ENCODE measurements at places on chromosomes 11 and 22. TPM values are rescaled to one million over a fixed set of nuclear protein-coding genes. Genes with fewer than 3 reads are reported as not detected.
A peak's percentile ranks its signal among the peaks of the same experiment; 100 is the strongest.

DNA sequence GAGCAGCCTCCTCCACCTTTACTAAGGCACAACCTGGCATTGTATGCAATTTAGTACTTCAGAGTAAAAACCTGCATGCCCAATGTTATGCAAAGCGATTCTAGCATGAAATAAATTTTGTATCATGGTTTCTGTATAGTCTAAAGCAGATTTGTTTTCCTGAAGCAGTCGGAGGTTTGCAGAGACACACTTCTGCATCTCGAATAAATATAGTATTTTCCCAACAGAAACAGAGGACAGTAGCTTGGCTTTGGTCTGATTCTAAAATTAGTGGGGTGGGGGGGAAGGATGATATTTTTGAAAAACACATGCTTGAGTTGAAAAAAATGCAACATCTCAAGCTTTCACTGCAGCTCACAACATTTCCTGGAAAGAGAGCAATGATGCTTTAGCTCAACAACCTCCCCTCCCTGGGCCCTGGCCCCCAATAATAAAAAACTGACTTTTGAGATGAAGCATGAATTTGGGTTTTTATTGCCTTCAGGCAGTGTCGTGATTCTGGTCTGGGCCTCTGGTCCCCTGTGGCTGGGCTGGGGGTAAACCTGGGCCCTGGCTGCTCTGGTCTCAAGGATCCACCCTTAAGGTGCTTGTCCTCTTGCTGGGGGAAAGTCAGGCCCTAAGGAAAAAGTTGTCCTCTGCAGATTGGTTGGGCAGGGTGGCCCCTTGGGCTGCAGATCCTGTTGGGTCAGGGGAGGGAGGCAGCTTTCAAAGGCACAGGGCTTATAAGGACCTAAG is 48.2 kb downstream of the KCNC1 start:
- DNase-seq, result no peak

- peak; percentile 47 for DNase-seq
Observed at GRCh38 chr22:39364714-39365491, 15.1 kb downstream of the SYNGR1 start.

Gene TSSK2
- total RNA-seq, result not detected

Gene RFPL1
- not detected for total RNA-seq

Gene ANKRD13D
- 16.9 TPM for total RNA-seq

All from SK-MEL-5 (cell line).